Suppressor macrophage (primary cell): ENCODE measurements at places on chromosomes 7 and 10.

DNA sequence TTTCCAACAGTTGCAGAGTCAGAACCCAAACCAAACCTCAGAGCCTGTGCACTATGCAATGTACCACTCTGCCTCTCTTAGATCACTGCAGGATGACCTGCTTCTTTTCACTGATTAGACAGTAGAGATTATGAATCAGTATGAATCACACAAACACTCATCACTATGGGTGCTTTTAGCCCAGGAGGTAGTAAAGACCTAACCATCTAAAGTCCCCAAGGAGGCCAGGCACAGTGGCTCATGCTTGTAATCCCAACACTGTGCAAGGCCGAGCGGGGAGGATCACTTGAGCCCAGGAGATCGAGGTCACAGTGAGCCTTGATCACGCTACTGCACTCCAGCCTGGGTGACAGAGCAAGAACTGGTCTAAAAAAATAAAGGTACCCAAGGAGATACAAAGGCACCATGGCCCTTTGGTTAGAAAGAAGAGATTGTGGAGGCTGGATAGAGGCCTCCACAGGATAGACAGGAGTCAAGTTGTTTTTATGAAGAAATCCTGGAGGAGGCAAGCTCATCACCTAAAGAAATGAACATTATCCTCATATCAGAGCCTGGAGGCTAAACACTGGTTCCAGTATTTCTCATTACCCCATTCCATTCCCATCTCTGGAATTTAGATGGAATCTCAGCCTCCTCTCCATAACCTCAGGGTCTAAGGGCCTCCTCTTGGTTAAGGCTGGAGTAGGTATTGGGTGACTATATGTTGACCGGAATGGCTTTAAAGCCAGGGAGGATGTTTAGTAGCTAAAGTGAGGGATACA, 12.9 kb downstream of the SEC31B start:
- no peak for DNase-seq

- no peak for DNase-seq
These were observed 8.7 kb upstream of the KCP start for GRCh38 chr7:128919241-128919640.

DNA sequence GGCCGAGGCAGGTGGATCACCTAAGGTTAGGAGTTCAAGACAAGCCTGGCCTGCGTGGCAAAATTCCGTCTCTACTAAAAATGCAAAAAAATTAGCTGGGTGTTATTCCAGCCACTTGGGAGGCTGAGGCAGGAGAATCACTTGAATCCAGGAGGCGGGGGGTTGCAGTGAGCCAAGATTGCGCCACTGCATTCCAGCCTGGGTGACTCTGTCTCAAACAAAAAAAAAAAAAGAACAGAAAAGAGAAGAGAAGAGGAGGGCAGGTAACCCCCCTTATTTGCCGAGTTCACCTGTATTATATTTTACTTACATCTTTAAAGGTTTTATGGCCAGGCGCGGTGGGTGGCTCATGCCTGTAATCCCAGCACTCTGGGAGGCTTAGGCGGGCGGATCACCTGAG, 91.7 kb downstream of the RNF216 start:
- no peak for DNase-seq

DNA sequence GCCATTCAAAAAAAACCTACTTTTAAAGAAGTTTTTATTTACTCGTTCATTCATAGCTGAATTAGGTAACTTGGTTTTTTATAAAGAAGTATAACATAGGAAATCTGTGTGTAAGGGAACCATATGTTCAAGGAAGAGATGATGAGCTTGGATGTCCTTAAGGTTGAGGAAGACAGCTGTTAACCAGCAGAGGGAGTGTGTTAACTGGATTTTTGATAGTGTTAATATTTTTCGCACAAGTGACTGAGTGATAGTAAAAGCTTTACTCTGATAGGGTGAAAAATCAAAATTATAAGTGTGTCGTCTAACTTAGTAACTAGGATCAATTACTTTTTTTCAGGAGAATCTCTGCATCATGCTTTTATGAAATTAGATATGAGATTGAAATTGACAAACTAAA, 134.7 kb downstream of the ARL5B start:
- DNase-seq: no peak

- DNase-seq: no peak
These were observed 257.5 kb downstream of the INHBA start for GRCh38 chr7:41445432-41445831.

DNA sequence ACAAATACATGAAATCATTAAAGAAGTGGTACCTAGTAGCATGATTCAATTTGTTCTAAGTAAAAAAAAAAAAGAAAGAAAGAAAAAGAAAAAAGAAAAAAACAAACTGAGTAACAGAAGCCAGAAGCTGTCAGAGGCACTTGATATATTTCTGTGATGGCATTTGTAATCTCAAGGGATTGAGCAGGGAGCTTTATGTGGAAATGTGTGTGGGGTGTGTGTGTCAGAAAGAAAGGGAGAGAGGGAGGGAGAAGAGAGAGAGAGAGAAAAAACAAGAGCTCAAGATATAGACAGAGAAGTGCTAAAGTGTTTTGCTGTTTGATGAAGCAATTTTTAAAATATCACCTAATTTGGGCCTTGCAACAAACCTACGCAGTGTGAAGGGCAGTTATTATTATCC, 357.6 kb upstream of the PCDH15 start:
- DNase-seq: no peak

DNA sequence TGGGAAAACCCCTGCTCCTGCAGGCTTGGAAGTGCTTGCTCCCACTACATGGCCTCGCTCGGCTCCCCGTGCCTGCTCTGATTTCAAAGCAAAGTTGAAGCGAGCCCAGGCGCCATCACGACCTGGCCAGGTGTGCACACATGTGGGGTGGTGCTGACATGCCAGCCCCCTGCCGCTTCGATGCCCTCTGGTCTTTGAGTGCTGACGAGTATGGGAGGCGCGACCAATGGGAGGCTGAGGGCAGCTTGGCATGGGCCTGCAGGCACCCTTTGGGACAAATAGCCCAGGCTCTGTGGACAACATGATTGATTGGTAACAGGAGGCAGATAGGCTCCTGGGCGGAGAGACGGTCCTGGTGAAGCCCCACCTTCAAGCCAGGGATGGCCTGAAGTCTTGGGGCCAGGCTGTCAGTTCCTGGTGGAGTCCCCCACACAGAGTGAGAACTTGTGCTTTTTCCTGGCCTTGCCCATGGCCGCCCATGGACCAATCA, 252.4 kb upstream of the SEMA3A start:
- DNase-seq: no peak

- peak; percentile 95 for DNase-seq
These were observed 11.4 kb downstream of the SERPINE1 start for GRCh38 chr7:101138213-101138870.

DNA sequence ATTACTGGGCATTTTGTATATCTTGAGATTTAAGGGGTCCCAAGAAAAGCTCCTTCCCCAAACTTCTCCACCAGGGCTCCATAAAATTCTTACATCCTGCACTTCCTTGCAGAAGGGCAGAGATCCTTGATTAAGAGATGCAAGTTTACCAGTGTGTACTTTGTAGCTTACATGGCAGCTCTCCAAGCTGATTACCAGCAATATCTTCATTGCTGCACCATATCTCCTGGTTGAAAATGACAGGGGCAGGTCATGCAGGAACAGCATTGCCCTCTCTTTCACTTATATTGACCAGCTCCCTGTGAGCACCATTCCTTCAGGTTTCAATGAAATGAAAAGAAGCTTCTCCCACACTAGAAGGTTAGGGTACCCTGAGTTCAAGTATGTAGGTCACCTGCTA, 184.6 kb upstream of the PHYHIPL start:
- DNase-seq: no peak

- DNase-seq: peak; percentile 35
These were observed 44.6 kb upstream of the VDAC2 start for GRCh38 chr10:75165684-75166622.

DNA sequence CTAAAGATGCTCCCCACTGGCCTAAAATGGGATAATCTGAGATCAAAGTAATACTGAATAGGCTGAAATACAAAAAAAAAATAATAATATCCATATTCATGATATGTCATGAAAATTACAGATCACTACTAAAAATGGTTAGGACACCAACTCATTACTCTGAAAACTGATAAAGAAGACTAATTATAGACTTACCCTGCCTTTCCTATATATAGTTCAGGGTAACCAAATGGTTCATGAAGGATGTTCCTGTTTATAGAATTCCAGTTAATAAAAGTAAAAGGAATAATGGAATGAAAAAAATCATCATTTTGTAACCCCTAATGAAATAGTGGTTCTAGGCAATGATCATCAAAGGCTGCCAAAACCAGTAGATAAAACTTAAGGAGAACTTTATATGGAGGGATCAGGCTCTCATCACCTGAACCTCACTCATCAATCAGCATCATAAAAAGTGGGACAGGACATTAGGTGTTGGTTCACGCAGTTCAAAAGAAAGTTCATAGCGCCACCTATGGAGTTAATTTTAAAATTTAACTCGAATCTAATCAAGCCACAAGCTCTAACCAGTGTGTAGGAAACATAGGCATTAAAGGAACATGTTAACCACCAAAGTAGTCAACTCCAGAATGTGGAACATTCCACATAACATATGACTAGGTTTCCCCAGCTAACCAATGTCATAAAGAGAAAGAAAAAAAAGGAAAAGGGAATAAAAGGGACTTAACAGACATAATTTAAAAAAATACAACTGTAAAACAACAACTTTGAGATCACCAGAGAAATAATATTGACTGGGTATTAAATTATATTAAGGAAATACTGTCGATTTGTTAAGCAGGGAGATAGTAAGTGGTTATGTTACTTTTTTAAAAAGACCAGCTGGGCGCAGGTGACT, 35.7 kb downstream of the P4HA1 start:
- DNase-seq: peak; percentile 3

DNA sequence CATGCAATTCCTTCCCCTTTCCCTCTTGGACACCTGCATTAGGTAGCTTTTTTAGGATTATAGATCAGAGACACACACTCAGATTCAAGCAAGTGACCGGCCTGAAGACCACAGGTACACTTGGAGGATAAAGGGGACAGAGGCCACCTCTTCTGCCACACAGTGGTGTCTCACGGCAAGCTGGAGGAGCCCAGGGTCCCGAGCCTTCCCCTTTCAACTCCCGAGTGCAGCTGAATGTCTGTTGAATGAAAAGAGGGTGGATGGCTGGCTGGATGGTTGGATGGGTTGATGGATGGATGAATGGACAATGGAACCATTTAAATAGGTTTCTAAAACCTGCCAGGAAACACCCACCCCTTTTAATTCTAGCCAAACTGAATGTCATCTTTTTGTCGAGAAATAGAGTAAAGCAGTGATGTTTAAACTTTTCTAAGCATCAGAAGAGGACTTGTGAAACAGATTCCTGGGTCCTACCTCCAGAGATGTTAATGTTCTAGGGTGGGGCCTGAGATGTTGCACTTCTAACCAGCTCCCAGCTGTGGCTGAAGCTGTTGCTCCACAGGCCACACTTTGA, 49.2 kb upstream of the ZMIZ1 start:
- no peak for DNase-seq

GRCh38 chr10:122267849-122268737, 3.0 kb upstream of the BTBD16 start:
- DNase-seq: peak; percentile 51

DNA sequence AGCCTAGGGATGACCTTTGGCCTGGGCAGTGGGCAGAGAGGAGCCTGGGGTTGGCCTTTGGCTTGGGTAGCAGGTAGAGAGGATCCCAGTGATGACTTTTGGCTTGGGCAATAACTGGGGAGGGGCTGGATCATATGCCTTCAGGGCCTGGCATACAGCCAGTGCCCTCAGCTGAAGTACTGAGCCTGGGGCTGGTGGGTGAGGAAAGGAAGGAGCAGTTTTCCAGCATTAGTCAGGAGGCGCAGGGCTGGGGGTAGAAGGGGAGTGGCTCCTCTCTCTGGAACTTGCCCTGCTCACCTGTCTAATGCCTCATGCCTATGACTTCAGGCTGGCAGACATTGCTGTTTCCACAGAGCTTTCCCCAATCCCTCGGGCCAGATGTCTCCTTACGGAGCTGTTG, 15.2 kb upstream of the COMTD1 start:
- DNase-seq: no peak

- no peak for DNase-seq
These were observed 80.2 kb upstream of the SEMA3C start for GRCh38 chr7:80999100-80999499.

DNA sequence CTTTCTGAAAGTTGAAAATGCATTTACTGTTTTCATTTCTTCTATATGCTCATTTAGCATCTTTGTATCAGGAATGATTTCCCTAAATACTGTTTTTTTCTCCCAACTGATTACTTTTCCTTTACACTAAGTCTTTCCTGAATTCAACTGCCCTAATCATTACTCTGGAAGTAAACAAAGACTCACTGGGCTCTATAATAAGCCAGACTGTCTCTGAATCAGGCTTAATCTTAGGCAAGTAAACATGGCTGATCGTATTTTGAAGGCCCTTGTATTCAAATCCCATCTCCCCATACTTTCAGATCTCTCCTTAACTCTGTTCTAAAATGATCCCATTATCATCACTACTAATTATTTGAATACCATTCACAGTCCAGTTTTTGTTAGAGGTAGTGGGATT, 61.6 kb downstream of the PDZD8 start:
- DNase-seq: no peak
